ENCODE measurements at places on chromosomes 13 and 19.
A peak's percentile ranks its signal among the peaks of the same experiment; 100 is the strongest.

DNA sequence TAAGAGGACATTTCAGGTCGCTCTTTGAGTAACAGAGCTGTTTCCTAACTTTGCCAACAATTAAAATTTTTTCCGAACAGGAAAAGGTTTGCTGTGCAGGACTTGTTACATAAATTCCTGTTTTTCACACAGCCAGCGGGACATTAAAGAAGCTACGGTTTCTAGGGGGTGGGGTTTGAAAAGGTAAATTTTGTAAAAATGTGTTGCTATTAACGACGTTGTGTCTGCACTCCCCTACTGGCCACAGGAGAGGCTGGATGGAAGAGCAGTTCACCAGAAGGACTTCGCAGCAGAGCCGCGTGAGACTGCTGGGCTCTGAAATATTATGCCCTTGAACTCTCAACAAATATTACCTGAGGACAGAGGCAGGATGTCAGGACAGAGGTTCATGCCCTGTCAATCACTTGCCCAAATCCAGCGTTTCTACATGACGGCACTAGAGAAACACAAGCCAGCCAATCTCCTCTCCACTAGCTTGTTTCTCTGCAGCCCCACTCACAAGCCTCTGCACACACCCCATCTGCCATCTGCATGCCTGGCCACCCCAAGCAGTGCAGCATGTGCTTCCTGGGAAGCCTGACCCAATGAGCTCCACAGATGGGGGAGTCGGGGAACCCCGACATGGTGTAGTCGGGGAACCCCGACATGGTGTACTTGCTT lies 102.0 kb downstream of the FOXO1 start:
- no peak for DNase-seq

- peak; percentile 6 for DNase-seq
These were observed at the start of gene ARL11 for GRCh38 chr13:49627831-49628652. Gene ARL11 (plus strand): TSS chr13:49628507. CDS start chr13:49630448, 1,941 bp downstream.

DNA sequence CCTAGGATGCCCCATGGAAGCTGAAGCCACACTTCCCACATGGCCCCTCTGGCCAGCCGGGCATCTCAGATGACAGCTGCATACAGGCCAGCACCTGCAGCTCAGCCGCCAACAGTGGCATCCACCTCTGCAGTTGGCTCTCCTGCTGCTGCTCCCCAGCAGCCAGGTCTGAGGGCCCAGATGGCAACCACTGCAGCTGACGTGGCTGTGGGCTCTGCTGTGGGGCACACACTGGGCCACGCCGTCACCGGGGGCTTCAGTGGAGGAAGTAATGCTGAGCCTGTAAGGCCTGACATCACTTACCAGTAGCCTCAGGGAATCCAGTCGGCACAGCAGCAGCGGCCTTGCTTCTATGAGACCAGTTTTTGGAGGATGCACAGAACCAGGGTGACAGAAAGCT lies 45.3 kb upstream of the LSM14A start:
- no peak for DNase-seq

- no peak for DNase-seq
These were observed 17.0 kb upstream of the RUBCNL start for GRCh38 chr13:46403851-46404732.

DNA sequence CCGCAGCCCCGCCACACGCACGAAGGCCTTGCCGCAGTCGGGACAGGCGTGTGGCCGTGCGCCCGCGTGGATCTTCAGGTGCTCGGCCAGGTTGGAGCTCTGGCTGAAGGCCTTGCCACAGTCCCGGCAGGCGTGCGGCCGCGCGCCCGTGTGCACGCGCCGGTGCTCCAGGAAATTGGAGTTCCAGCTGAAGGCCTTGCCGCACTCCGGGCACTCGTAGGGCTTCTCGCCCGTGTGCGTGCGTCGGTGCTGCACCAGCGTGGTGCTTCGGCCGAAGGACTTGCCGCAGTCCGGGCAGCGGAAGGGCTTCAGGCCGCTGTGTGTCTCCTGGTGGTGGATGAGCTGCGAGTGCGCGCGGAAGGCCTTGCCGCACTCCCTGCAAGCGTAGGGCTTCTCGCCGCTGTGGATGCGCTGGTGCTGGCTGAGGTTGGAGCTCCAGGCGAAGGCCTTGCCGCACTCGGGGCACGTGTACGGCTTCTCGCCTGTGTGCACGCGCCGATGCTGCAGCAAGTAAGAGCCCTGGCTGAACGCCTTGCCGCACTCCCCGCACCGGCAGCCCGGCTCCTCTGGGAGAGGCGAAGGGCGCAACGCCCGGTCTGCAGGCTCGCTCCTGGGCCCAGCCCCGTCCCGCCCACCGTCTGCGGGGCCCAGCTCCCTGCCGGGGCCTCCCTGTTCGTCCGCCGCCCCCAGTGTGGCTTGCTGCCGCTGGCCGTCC lies 3.6 kb upstream of the A1BG start:
- no peak for DNase-seq

DNA sequence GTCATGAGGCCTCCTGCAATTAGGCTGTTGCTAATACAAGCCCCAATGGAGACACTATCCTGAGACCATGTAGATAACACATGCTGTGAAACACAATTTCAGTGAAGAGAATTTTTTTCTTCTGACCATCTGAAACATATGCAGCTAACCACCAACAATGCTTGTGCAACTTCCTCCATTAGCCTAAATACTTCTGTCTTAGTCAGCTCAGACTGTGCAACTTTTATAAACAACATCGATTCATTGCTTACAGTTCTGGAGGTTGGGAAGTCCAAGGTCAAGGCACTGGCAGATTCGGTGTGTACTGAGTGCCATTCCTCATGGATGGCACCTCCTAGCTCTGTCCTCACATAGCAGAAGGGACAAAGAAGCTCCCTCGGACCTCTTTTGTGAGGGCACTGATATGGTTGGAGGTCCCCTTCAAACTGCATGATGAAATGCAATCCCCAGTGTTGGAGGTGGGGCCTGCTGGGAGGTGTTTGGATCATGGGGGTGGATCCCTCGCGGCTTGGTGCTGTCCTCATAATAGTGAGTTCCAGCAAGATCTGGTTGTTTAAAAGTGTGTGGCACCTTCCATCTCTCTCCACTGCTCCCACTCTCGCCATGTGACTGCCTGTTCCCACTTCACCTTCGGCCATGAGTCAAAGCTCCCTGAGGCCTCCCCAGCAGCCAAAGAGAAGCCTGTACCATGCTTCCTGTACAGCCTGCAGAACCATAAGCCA lies 27.7 kb downstream of the STK24 start:
- DNase-seq, result no peak

DNA sequence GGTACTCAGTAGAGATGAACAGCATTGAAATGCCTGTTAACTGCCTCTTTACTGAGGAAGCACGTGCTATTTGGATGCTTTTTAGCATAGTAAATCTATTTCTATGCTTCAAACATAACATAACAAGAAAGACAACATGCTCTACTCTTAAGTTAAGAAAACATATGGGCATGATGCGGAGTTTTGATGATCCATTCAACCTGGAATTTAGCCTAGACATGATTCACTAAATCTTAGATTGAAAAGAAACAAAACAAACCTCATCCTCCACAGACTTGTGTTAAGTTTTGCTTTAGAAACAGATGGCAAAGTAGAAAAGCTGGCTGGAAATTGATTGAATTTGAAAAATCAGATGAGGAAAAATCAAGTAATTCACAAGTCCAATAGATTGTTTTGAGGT lies 593.8 kb downstream of the OLFM4 start:
- DNase-seq, result no peak

DNA sequence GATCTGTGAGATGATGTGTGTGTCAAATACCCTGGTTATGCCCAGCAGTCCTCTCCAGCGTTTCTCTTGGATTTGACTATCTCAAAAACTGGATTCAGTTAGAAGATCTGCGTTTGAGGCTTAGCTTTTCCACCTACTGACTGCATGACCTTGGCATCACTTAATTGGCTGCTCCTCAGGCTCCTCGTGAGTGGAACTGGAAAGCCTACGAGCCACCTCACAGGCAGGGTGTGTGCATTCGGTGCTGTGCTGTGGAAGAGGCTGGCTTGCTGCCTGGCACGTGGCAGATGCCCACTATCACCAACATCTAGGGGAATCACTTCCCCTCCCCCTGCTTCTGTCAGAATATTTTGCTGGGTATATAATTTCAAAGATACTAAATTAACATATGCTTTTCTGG lies 25.6 kb downstream of the FLT1 start:
- DNase-seq, result no peak

DNA sequence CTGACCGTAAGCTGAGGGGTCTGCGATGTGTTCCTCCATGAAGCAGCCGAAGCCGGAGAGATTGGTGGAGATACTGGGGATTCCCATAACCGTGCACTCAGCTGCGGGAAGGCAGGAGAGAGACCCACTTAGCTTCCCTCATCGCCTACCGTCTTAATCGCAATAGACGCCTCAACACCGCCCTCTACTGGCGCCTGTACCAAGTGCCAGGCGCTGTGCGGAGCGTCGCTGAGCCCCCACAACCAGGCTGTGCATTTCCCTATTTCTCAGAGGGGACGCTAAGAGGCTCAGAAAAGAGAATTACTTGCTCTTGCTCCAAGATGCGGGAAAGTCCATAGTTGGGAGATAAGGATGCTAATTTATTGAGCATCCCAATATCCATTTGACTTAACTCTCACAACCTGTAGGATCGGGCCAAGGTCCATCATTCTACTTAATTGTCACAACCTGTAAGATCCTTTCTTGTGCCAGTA lies 5.8 kb downstream of the FTL start:
- peak; percentile 87 for DNase-seq

DNA sequence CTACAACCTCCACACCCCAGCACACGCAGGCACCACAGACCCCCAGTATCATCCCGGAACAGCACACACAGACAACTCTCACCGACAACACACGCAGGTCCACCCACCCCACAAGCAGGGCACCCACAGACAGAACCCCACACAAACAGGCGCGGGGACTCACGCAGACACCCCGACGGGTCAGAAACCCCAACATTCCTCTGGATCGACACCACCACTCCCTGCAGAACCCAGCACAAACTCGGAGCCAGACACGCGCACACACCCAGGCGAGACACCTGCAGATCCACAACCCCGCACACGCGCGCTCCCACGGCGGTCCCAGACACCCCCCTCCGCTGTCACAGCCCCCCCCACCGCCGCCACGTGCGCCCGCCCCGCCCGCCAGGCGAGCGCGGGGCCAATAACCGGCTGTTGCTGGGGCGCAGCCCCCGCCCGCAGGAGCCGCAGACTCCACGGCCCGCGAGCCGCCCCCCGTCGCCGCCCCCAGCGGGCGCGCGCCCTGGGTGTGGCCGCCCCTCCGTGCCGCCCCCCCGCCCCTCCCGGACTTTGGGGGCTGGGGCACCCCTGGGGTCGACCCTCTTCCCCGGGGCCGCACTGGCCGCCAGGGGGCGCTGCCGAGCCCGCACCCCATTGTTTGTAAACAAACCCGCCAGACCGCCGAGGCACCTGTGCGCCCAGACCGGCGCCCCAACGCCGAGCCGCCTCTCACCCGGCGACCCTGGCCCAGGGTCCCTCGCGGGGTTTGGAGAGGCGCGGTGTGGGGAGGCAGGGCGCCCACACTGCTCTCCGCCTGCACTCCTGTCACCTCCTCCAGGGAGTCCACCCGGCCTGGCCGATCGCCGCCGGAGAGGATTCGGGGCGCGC lies 712 bp downstream of the BBC3 start:
- DNase-seq, result peak; percentile 85

DNA sequence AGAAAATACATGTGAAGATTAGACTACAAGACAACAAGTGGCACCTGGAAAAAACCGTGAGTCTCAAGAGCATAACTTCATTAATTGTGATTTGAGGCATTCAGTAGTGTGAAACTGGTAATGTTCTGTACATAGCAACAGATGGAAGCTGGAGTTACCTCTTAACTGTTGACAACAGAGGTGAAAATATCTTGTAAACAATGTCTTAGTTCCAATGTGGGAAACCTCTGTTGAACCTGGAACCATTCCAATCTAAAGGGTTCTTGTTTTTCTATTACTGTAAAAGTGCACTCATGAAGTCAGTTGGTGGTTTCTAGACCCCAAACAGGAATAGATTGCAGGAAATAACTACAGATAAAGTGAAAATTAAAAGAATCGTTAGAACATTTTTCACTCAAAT lies 728.4 kb downstream of the SLITRK1 start:
- no peak for DNase-seq

- no peak for DNase-seq
These were observed 27.8 kb upstream of the TDRD3 start for GRCh38 chr13:60369242-60369641.

DNA sequence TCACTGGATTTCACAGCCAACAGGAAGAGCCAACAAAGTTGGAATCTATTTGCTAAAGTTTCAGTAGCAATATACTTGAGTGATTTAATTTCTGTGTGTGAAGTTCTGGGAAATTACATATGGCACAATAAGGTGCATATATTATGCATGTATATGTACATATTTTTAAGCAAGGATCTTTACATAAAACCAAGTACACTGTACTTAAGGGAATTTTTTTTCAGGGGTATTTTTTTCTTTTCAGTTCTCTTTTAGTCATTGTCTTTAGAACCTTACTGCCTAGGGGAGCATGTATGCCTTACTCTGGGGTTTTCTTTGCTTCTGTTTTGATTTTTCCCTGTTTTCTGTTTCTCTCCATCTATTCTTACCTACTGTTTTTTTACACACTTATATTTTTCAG lies 7.4 kb downstream of the RAP2A start:
- no peak for DNase-seq

GRCh38 chr19:41753159-41753558 lies 2.2 kb upstream of the CEACAM6 start:
- DNase-seq, result peak; percentile 77

DNA sequence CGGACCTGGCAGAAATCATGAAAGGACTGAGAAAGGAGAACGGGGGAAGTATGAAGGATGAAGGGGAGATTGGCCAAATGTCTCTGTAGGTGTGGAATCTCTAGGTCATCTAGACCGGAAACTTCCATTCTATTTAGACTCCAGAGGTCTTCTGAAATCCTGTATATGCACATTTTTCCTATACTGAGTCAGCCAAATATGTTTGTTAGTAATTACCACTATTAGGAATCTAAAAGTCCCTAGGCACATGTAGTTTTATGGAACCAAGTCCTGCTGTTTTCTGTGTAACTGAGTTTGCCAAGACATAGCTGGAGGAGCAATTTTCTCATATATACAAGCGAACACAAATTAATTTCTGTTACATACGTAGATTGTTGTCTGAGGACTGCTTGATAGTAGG lies 498.1 kb downstream of the GPC5 start:
- no peak for DNase-seq

GRCh38 chr19:4051175-4052101 lies 15.3 kb downstream of the ZBTB7A start:
- no peak for DNase-seq
